ENCODE measurements at places on chromosomes 3 and 15.

DNA sequence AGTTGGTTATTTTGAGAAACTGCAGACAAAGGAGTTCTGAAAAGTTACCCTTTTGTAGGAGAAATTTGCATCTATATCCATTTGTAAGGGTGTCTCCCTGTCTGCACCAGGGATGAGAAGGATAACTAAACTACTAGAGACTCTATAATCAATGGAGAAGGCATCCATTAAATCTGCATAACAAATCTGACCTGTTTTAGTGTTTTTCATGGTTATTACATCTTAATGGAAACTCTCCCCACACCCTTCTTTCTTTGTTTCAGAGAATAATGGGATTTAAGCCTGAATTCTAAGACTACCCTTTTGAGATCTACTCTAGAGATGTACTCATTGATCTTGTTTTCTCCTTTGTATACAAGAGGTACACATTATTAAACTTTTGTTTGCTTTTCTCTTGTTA is 82.0 kb upstream of the DAZL start:
- DNase-seq, result no peak

GRCh38 chr3:101091489-101091888 is 98.3 kb upstream of the ABI3BP start:
- DNase-seq, result no peak

- peak; percentile 49 for DNase-seq
Measured at GRCh38 chr3:102206511-102207031, 228.2 kb upstream of the ZPLD1 start.

DNA sequence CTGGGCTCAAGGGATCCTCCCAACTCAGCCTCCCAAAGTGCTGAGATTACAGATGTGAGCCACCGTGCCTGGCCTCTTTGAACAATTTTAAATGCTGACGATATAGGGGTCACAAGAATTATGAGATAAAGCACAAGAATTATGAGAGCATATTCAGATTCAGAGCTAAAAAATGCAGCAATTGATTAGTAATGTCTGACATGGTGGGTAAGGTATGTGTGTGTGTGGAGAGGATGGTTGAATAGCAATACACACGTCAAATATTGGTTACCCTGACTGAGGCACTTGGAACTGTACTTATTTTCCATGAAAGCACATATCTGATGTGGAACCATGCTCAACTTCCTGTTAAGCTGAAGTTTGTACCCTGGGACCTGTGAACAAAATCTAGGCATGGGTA is 115.6 kb downstream of the EOMES start:
- no peak for DNase-seq

- DNase-seq, result no peak
Measured at GRCh38 chr3:98545940-98546339, 14.2 kb downstream of the GPR15 start.

GRCh38 chr3:172856795-172857742 is 106.5 kb downstream of the ECT2 start:
- DNase-seq, result peak; percentile 77

DNA sequence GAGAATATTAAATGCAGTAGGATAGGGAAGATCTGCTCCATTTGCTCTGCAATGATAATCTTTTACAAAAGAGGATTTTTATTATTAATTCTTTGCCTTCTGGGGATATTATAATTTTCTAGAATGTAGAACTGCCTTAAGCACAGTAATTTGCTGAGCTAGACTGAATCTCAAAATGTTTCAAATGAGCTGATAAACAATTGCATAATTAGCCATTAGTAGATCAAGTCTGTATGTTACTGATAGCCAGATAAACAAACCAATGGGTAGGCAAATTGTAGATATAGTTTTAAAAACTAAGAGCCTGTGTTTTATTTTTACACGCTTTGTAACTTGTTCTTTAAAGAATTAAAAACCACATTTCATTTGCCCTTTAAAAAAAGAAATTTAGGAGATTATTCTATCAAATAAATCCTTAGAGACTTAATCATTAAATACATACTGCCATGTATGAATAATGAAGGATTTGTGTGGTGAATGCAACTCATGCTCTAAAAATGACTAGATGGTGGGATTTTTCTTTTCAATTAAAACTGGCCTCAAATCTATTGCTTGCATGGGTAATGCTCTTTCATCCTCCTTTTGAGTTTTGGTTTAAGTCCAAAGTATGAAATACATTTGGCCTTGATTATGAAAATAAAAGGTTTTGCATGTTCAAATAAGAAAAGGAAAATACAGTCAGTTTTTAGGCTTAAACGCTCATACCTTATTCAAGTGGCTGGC is 32.6 kb upstream of the NANOGP8 start:
- no peak for DNase-seq

GRCh38 chr3:187648177-187648576 is 22.0 kb downstream of the SST start:
- DNase-seq, result no peak

DNA sequence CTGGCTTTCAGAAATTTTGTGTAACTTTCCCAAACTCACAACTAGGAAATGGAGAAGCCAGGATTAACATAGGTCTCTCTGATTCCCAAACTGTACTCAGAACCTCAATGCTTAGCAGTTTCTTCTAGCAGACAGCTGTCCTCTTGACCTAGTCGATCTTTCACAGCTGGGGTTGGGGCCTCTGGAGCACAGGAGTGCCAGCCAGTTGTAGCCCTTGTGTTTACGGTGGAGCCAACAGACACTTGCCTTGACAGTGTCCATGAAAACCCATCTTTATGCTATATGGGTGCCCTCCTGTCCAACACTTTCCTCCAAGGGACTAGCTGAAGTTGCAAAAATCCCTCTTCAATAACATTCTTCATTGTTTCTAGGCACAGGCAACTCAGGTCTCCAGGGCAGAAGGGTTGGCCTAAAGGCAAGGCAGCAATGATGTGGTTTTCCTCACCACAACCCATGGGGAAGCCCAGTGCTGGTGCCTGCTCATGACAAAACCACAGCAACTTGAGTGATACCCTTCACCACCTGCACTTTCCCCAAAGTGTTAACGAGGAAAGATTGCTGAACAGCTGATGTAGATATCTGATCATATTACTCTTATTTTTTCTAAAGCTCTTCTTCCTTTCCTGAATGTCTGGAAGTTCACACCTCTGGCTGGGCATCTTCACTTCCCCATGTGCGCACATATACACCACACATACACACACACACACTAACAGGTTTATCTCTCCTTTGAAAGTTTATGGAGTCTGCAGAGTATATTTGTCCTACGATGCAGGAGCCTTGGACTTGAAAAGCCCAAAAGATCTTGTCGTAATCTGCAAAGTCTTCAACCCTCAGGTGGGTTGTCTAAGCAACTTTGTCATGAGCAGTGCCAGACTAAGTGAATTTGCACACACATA is 11.0 kb upstream of the KNG1 start:
- DNase-seq, result no peak

- DNase-seq, result no peak
Measured at GRCh38 chr15:33960549-33960935, 7.8 kb upstream of the CHRM5 start.

DNA sequence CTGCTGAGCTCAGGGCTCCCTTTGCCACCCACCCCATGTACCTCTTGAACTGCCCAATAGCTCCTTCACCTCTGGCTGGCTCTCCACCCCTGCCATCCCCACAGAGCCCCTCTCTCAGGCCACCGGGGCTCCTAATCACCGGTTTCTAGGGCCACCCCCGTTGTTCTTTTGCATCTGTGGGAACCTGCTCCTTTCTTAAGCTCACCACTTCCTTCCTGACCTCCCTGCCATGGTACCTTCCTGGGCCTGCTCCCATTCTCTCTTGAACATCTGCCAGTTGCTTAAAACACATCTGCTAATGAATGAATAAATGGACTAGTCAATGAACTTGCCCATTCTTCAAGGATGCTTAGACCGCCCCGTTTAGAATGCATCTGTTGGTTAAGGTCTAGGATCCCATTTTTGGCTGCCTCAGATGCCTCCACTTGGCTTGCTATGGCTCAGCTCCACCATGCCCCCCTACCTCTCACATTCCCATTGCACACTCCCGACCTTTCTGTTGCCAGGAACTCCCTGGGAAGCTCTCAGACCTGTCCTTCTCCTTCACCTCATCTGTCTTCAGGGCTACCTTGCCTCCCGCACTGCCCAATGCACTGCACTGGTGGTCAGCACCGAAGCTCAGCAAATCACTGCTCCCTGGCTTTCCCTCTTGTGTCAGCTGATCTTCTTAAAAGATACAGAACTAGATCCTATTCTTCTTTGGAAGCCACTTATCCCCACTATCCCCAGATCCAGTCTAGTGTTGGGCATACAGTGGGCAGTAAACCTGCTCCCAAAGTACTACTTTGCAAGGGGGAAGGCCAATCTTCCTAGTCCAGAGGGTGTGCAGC is 9.1 kb downstream of the AMOTL2 start:
- DNase-seq, result no peak

DNA sequence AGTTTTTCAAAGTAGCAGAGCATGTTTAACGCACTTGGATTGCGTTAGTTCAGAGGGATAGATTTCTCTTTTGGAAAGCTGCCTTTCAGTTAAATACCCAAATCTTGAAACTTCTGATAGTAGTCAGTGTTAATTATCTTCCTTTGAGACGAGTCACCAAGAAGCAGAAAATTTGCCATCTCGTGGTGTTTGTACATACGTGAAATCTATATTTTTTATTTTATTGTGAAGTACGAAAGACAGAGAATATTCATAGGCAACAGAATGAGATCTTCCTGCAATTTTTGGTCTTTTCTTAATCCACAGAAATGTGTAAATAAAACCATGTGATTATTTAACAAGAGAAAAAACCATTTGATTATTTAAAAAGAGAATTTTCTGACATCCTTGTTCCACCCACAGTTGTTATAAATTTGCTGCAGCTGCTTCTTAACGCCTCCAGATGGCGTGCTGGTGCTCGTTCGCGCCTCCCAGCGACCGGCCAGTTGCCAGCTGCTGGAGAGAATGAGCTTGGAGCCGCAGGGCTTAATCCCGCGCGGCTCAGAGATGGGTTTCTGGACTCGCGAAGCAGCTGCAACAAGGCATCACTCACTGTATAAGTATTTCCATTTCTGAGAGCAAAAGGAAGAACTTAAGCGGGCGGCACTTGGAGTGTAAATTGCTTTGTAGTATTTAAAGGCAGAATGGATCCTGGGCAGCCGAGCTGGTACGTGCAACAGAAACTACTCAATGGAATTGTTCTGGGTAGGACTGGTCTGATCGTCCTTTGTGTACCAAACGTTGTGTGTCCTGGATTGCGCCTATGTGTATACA is 10.5 kb upstream of the SLITRK3 start:
- peak; percentile 73 for DNase-seq

- peak; percentile 29 for DNase-seq
Measured at GRCh38 chr3:159852821-159853505, 135.7 kb upstream of the IL12A start.

- DNase-seq, result no peak
Measured at GRCh38 chr3:124094496-124094895, 102.6 kb upstream of the ROPN1 start.

- DNase-seq, result no peak
Measured at GRCh38 chr3:63493101-63493500, 159.4 kb upstream of the SNTN start.

DNA sequence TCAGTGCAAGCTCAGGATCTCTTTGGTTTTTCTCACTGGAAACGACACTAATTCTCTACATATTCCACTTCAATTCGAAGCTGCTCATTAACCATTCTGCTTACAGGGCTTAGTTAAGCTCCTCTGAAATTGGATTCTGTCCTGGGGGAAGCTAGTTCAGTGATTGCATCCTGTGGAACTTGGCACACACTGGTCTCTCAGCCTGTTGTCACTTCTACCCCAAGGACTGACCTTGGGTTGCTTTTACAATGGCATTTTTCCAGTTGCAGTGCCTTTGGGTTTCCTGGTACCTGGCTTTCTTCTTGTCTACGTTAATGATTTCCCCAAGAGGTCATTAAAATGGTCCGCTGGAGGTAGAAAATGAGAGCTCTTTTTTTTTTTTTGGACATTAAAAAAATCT is 33.3 kb upstream of the GABRB3 start:
- no peak for DNase-seq

GRCh38 chr3:191314109-191314728 is 15.0 kb upstream of the CCDC50 start:
- DNase-seq, result peak; percentile 80

DNA sequence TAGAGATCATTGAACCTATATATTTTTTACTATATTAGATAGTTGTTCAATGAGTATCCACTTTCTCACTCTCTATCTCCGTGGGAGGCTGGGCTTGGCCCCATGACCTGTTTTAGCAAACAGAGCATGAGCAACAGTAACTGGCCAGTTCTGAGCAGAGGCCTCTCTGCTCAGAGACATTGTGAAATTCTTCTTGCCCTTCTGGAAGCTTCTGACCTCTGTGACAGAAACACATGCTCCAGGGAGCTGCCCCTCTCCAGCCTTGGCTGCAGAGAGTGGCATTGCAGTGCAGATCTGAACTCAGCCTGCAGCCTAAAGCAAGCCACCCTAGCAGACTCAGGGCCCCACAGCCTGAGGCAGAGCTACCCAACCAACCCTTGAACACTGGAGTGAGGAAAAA is 20.5 kb downstream of the FAM240A start:
- peak; percentile 61 for DNase-seq

GRCh38 chr3:30341851-30342250 is 264.6 kb upstream of the TGFBR2 start:
- DNase-seq, result no peak

- no peak for DNase-seq
Measured at GRCh38 chr3:65751123-65751700, 287.5 kb downstream of the MAGI1 start.

GRCh38 chr3:41575724-41576123 is 376.4 kb downstream of the CTNNB1 start:
- no peak for DNase-seq

GRCh38 chr15:30068326-30068725 is 14.4 kb upstream of the GOLGA8J start:
- DNase-seq, result no peak

GRCh38 chr15:72492733-72493132 is 18.6 kb downstream of the ARIH1 start:
- DNase-seq, result no peak

DNA sequence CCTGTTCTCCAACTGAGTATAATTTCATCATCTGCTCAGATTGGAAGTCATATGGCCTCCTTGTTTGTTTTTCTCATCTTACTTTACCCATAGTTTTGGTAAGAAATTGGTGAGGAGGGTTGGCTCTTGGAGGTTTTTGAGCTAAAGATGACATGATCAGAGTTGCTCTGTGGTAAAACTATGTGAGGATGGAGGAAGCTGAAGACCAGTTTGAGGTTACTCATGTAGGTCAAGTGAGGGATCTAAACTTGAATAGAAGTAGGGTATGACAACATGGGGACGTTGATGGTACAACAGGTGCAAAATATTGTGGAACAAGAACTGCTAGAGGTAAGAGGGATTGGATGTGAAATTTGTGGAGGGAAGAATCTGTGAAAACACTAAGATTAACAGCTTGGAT is 87.7 kb upstream of the NEO1 start:
- no peak for DNase-seq

DNA sequence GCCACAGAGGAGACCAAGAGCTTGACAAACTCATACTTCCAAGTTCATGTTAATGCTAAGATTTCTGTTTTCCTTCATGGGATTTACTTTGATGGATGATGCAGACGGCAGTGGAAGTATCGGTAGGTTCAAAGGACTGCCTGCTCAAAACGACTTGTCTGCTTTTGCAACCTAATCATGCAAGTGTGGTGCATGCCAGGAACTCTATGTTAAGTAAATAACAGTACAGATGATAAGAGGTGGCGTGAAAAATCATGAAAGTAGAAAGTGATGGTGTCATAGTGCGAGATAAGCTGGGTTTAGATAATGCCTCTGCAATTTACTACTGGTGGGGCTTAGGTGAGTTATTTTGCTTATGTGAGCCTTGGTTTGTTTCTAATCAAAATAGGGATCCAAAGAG is 14.7 kb upstream of the LMCD1 start:
- DNase-seq, result peak; percentile 82

- DNase-seq, result no peak
Measured at GRCh38 chr3:99666201-99666600, 27.8 kb downstream of the COL8A1 start.
